Omental fat pad (tissue), 4 donors: ENCODE measurements at places on chromosomes 12 and 14. TPM values are rescaled to one million over a fixed set of nuclear protein-coding genes. Genes with fewer than 3 reads are reported as not detected.

The RPL10L gene
- total RNA-seq, result not detected

DNA sequence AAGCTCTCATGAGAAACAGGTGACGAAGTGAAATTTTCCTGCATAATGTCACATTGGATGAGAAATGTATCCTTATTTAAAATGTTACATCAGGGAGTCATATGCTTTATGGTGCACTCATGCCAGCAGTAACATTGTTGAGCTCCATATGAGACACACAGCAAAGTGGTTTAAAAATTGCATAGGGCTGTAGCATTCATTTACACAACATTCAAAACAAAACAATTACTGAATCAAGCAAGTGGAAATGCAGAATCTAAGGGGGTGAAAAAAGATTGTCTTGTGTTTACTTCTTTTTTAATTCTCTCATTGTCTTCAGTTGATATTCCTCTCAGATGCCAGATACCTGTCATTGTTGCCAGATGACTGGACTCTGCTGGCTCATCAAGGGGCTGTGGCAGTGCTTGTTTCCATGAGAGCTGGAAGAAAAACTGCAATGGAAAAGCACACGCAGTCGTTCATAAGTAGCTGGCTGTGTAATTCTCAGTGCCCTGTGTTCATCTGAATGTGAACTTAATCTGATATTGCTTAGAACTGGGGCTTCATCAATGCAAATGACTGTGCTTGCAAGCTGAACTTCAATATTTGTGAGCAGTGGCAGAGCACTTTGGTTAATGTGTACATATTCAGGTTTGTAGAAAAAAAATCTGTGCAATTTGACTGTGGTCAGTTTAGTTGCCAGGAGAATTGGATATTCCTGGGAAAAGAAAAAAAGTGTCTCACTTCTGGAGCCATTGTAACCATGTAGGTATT, 305.6 kb downstream of the RAD51B start:
- no peak for DNase-seq

- no peak for DNase-seq
These were observed 12.2 kb downstream of the BICD1 start for GRCh38 chr12:32118806-32119205.

- no peak for DNase-seq
These were observed 6.4 kb upstream of the CISTR start for GRCh38 chr12:53758081-53758729.

DNA sequence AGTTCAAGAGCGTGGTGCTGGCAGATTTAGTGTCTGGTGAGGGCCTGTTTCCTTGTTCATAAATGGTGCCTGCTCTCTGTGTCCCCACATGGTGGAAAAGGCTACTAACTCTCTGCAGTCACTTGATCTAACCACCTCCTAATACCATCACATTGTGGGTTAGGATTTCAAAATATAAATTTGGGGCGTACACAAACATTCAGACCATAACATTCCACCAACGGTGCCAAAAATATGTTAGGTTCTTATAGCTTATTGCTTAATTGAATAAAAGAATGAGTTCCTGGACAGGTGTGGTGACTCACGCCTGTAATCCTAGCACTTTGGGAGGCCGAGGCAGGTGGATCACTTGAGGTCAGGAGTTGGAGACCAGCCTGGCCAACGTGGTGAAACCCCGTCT, 3.4 kb upstream of the DYRK2 start:
- DNase-seq, result no peak
